ENCODE measurements at places on chromosomes 13 and 19. TPM values are rescaled to one million over a fixed set of nuclear protein-coding genes. Genes with fewer than 3 reads are reported as not detected.

LENG1 gene
- total RNA-seq, result 3.7 TPM

GRCh38 chr13:109576331-109576813 lies 210.0 kb downstream of the IRS2 start:
- no peak overlapping the region for H3K4me3 ChIP-seq
- H3K27me3 ChIP-seq, result no peaks in the 10 kb centered on the region
- H3K4me1 ChIP-seq, result no peaks in the 10 kb centered on the region

DNA sequence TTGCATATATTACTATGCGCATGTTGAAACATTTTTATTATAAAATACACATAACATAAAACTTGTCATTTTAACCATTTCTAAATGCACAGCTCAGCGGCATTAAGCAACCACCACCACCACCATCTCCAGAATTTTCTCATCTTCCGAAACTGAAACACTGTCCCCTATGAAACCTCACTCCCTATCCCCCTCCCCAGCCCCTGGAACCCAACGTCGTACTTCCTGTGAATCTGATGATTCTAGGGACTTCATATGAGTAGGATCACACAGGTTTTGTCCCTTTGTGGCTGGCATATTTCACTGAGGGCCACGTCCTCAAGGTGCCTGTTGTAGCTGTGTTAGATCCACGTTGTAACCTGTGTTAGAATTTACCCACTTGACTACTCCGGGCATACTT lies 716 bp upstream of the MAP2K2 start:
- no peak overlapping the region for H3K27ac ChIP-seq
- H3K4me3 ChIP-seq, result peak overlapping the region; percentile 79
- H3K36me3 ChIP-seq, result no peaks in the 10 kb centered on the region
- no peaks in the 10 kb centered on the region for H3K27me3 ChIP-seq
- peaks cover 34% of the 10 kb centered on the region for H3K4me1 ChIP-seq

TMPRSS9 gene
- total RNA-seq, result not detected

PLVAP gene
- 83.1 TPM for total RNA-seq

RAB20 gene
- total RNA-seq, result 3.1 TPM

RELB gene
- total RNA-seq, result 16.5 TPM

Data from suprapubic skin (tissue), 4 donors.